ENCODE measurements at places on chromosomes 3 and 15.

DNA sequence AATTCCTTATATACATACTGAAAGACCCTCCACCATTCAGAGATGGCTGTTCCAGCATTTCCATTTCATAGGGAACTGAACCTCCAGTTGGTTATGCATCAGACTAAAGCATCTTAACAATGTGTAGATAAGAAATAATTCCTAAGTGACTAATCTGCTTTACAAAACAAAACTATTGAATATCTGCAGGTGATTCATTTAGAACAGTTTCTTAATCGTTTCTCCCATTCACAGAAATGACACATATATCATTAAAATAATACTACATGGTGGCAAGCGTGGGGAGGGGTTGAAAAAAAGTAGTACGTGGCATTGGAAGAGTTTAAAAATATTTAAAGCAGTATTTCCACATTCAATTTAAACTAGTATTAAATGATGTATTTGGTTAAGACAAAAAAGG is 19.5 kb downstream of the COPS2 start:
- DNase-seq: no peak

DNA sequence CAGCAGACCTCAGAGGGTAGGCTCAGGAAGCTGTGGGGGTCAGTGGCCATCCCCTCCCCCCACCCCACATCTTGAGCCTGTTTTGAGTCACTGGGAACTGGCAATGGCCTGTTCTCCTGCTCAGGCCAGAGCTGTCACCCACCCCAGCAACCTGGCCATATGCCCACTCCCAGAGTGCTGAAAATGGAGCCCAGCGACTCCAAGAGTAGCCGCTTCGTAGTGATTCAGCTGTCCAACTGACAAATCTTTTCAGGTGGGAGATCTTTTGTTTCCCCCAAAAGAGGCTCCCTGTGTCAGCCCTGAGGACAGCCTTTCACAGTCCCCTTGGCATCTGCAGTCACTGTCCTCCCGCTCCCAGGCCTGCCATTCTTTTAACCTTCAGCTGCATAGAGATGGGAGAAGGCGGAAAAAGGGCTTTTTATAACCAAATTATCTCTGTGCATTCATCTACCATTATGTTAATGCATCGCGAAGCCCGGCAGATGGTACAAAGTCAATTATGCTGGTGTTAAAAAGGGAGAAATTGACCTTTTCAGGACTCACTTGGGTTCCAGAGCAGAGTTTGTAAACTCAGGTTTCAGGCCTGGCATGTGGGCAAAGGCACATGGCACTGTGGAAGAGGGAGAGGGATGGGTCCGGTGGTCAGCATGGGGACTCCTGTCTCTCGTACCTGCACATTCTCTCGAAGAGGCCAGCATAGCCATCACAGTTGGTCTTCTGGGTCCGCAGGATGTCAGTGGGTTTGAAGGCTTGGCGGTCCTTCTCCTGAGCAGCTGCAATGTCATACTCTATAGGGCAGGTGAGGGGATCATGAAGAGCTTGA is 32.1 kb downstream of the KY start:
- DNase-seq: no peak

DNA sequence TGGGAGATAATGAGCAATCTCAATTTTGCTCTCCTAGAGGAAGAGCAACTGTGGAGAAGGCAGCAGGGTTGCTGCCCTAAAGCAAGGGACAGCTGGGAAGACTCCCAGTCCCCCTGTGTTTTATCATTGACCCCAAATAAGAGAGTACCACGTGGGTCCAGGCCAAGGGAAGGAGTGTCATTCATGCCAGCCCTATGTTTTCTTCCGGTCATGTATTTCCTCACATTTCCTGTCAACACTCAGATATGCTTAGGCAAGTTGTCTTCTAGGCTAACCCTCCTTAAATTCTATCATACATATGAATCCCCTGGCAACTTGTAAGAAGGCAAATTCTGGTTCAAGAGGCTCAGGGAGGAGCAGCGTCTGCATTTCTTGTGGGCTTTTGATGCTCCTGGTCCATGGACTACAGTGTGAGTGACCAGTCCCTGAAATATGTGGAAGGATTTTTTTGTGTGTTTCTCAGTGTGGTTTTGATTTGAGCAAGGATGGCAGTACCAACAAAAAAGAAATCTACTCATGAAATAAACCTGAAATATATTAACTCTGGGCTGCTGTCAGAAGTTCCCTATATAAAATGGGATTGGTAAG is 31.9 kb upstream of the RPP14 start:
- DNase-seq: no peak

DNA sequence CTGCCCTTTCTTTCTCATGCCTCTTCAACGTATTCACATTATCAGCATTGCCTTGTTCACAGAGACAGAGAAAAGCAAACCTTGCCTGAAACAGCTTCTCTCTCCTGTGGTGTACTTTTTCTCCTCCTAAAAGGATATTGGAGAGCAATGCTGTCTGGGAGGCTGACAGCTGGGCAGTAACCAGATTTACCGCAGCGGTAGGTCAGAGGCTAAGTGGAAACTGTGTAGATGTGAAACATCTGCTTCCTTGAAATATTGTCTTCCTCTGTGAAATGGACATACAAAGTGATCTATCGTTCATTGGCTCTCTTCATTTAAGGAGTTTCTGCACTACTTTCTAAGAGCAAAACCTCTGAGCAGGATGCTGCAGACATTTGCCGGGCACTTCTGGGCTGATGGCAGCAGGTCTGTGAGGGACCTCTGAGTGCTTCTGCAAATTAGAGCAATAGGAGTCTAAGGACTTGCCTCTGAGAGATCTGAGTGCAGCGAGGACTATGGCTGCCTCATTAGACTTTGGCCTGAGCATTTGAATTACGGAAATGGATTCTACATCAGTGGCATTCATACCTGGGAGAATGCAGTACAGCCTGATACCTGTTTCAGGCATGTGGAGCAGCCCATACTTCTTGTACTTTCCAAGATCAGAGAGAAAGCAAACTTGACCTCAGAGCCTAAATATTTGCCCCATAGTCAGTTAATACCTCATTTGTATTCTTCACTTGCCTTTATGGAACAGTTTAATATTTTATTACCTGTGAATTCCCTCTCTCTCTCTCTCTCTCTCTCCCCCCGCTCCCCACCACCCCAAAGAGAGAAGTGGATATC is 260.5 kb upstream of the TPRG1 start:
- DNase-seq: no peak

DNA sequence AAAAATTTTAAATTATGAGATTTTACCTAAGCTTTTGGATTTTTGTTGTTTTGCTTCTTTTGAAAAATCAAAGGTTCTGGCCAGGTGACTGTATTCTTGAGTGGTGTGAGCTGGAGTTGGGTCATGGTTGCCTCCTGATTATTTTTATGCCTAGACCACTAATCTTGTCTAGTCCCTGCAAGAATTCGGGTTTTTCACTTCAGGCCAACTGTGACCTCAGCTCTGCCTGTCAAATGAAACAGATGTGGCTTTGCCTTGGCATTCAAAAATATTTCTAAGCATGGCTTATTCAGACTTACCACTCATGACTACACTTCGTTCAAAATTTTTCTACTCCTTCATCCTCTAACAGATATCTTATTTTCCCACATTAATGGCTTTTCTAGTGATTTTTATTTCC is 25.4 kb upstream of the CDV3 start:
- no peak for DNase-seq

DNA sequence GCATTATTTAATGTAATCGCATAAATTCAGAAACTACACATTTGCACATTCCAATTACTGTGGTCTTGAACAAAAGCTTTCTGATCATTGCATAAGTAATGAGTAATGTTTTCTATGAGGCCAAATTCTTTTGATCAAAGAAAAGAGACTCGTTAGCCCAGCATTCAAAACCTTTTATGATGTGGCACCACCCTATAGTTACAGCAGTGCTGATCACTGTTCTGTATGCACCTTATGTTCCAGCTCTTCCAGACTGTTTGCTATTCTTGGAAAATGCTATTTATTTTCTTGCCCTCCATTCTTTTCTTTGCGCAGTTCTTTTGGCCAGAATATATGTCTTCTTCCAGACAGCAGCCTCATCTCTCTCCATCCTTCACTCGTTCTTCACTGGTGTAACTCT is 42.3 kb downstream of the MAP3K13 start:
- no peak for DNase-seq

GRCh38 chr3:34725774-34726173 is 913.6 kb upstream of the ARPP21 start:
- DNase-seq: no peak

- DNase-seq: no peak
Observed at GRCh38 chr15:60264088-60264487, 133.7 kb downstream of the ANXA2 start.

DNA sequence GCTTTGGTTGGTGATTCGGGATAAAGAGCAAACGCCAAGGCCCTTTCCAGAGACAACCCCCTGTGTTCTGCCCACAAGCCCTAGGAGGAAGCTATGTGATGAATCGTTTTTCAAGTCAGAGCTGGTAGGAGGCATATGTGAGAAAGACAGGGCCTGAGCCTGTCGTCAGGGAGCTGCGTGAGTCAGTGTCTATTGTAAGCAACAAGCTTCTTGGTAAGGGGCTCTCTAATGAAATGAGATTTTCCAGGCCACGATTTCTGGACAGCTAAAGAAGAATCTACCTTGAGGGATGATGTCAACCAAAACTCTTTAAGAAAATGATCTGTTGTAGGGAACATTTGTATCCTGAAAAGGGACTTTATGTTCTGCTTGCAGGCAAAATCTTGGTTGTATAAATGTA is 318.9 kb upstream of the IL12A start:
- no peak for DNase-seq

All from 8988T (cell line).